ENCODE measurements at places on chromosomes 16 and 17.

- DNase-seq, result no peak
Measured at GRCh38 chr16:57774705-57775285, 27.5 kb downstream of the KIFC3 start.

DNA sequence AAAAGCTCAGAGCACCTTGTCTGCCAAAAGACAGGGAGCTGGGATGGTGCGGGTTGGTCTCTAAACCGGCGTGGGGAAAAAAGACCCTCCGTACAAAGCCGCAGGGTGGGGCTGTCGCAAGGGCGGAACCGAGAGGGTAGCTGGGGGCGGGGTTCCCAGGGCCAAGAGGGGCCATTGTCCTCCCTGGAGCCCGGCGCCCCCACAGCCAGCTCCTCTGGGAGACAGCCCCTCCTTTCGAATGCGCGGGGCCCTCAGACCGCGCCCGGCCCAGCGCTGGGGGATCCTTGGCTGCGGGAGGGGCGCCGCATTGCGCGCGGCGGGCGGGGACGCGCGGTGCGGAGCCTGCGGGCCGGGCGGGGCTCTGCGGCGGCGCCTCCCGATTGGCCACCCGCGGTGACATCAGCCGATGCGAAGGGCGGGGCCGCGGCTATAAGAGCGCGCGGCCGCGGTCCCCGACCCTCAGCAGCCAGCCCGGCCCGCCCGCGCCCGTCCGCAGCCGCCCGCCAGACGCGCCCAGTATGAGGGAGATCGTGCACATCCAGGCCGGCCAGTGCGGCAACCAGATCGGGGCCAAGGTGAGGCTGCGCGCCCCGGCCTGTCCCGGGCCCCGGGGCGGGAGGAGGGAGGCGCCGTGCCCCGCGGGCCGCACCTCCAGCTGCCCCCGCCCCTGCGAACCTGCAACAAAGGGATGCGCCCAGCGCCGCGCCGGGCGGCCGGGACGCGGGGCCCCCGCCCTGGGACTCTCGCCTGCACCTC, at the start of gene TUBB3:
TSS of gene TUBB3 (plus strand) at position 459 of the 756 bp plus-strand sequence. CDS start at position 519, 60 bp downstream.
- DNase-seq, result peak; percentile 61

GRCh38 chr17:17350491-17351355, 47.5 kb downstream of the NT5M start:
- DNase-seq, result no peak

- DNase-seq, result peak; percentile 86
Measured at GRCh38 chr17:45149037-45149668, 878 bp downstream of the HEXIM1 start.

GRCh38 chr17:80208050-80208449, 12.1 kb downstream of the SGSH start:
- no peak for DNase-seq

- DNase-seq, result peak; percentile 61
Measured at GRCh38 chr17:75130632-75131277, 787 bp downstream of the NT5C start.

- no peak for DNase-seq
Measured at GRCh38 chr16:86209202-86209601, 301.1 kb upstream of the FOXF1 start.

GRCh38 chr17:37519251-37519985, 29.7 kb downstream of the DUSP14 start:
- DNase-seq, result no peak

GRCh38 chr17:66367107-66367506, 64.7 kb downstream of the PRKCA start:
- DNase-seq, result no peak

GRCh38 chr17:40027614-40028012, 12.4 kb downstream of the CSF3 start:
- no peak for DNase-seq

- no peak for DNase-seq
Measured at GRCh38 chr16:87125206-87126155, 191.7 kb downstream of the C16orf95 start.

GRCh38 chr16:30358577-30358936, 3.4 kb upstream of the CD2BP2 start:
- DNase-seq, result no peak

GRCh38 chr17:74852237-74853047, 7.2 kb downstream of the GRIN2C start:
- peak; percentile 63 for DNase-seq

DNA sequence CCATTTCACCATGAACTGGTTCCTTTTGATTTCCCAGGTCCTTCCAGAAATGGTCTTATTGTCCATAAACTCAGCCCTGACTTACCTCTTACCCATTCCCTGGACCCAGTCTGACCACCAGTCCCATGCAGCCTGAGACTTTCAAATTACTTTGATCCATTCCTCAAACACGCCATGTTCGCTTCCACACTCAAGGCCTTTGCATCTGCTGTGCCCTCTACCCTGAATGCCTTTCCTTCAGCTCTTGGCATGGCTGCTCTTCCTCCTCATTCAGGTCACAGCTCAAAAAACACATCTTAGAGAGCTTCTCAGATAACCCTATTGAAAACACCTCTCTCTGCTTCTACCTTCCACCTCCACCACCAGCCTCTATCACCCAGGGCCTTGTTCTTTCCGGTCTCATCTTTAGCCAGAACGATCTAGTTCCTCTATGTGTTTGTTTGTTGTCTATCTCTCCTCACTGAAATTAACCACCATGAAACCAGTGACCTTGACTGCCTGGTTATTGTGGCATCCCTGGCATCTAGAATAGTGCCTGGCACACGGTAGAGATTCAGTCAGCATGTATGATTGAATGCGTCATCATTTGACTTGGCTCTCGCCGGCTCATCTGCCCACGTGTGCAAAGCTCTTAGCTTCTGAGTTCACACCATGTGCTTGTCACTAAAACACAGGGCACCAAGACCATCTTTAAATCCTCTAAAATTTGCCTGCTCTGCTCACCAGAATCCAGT, 12.8 kb downstream of the CRYM start:
- no peak for DNase-seq

DNA sequence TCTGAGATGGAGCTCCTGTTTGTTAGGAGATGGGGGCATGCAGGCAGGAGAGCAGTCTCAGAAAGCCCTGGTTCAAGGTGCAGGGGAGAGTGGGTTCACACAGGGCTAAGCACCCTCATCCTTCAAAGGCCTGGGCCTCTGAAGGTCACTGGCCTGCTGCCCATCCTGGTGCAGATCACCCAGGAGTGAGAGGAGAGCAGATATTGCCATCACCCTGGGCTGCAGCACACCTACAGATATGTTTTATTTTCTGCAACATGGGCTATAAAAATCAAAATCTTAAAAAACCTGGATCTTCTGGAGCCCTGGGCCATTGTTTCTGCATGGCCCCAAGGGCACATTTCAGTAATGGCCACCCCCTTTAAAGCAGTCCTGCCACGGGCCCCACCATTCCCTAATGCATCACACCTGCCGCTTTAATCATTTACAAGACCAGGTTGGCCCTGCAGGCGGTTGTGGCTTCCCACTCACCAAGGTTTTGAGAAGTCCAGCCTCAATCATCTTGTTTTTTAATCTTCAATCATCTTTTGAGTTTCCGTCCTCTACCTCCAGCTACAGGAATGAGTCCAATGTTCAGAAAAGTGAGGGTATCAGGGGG, 20.4 kb upstream of the NUP93 start:
- no peak for DNase-seq

GRCh38 chr17:57966875-57967274, 11.7 kb upstream of the CUEDC1 start:
- no peak for DNase-seq

GRCh38 chr16:14070877-14071575, at the start of gene MRTFB:
Gene MRTFB (plus strand): TSS chr16:14071319. CDS start chr16:14140607, 69,288 bp downstream.
- peak; percentile 85 for DNase-seq

- peak; percentile 76 for DNase-seq
Measured at GRCh38 chr16:24516900-24517669, 22.3 kb upstream of the RBBP6 start.

- peak; percentile 38 for DNase-seq
Measured at GRCh38 chr16:4663777-4664465, 29.4 kb upstream of the NUDT16L1 start.

DNA sequence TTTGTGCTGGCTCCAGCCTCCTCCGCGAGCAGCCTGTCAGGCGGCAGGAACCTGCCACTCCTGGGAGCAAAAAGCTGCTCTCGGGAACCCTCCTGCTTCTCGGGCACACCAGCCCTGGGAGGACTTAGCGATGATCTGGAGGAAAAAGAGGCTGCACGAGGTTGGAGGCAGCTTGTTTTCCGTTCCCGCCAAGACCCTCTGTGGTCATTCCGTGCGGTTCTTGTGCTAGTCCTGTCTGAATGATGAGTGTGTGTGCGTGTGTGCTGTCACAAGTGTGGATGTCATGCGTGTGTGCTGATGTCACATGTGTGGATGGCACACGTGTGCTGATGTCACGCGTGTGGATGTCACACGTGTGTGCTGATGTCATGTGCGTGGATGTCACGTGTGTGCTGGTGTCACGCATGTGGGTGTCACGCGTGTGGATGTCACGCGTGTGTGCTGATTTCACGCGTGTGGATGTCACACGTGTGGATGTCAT, 150.0 kb downstream of the NPIPB11 start:
- no peak for DNase-seq

DNA sequence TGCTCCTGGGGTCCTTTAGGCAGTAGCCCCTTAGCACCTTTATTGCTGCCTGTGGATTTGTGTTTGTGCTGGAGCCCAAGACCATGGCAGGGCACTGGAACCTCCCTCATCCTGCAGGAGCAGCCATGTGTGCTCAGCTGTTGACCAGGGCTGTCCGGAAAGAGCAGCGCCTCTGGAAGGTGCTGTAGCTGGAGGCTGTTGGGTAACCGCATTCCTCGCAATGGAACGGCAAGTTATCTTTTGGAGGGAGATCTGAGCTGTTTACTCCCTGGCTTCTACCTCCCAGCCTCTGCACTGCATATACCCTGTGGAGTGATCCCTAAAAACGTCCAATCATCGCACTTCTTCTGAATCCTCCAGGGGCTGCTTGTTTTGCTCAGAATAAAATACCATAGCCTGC, 291.0 kb downstream of the SNX29 start:
- DNase-seq, result no peak

DNA sequence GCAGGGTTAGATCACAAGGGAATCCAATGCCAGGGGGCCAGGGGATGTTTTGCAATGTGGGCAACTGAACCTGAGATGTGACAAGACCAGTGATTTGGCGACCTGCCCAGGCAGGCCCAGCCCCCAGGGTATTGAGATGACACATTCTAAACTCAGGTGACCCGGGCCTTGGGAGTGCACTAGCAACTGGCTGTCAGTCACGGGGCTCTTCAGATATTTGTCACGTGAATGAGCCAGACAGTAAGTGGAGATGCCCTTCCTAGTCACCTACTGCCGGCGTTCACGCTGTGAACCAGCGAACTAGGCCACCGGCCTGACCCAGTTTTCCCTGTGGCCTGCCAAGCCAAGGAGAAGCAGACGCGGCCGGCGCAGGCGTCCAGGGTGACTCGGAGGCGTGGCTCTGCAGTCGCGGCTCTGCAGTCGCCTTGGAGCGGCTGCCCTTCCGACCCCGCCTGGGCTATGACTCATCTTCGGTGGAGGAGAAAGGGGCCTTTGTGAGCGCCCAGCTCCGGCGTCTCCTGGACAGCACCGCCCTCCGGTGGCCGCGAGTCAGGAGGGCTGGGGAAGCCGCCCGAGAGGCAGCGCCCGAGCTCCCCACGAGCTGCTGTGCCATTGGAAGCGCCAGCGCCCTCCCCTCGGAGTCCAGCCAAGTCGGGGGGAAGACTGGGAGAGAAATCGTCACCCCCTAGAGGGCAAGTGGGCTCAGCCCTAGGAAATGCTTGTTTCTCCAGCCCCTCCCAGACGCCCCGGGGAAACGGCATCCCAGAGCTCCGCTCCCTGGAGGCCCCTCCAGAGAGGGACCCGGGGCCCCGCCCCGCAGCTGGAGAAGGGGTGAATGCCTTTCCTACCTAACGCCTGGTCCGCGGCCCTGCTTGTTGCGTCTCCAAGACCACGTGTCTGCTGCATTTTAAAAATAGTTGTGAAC, 38.8 kb downstream of the WSB1 start:
- peak; percentile 94 for DNase-seq

DNA sequence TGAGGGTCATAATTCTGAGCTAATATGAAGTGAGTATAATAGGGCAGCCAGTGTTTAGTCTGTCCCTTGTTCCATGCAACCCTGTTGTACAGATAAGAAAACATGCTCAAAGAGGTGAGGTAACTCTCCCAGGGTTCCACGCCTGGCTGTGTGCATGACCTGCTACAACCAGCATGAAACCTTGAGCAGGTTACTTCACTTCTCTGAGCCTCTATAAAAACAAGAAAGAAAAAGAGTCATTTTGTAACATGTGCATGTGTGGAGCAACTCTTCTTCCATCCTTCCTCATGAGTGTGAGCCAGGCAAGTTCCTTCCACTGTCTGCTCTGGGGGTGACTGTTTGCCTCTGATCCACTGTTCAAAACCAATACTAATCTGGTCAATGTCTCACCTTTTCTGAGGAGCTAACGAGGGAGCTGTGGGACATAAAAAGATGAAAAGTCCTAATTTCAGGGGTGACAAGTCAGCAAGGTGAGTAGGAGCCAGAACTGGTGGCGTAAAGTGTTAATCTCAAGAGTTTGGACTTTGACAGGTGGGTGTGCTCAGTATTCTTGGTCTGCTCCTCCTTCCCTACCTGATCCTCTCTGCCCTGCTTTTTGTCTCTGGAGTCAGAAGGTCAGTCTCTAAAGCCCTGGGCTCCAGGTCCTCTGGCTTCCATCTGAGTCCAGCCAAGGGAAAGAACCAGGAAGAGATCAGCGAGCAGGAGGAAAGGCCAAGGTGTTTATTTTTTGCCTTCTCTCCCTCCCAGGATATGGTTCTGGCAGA, 21.5 kb downstream of the GFOD2 start:
- DNase-seq, result no peak

GRCh38 chr16:66539623-66540469, 10.1 kb downstream of the TK2 start:
- DNase-seq, result no peak

DNA sequence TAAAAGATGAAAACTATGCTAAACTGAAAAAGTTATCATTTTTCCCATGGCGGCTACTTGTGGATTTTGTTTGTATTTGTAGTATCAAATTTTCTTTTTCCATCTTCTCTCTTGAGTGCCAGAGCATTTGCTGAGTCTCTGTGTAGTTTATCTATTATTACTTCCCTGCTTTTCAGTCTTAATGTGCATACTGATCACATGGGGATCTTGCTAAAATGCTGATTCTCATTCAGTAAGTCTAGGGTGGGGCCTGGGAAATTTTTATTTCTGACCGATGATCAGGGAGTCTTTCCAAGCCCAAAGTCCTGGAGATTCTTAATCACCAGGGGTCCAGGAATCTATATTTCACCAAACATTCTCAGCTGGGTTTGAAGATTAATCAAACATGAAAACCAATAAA, 189.0 kb upstream of the GOT2 start:
- no peak for DNase-seq
